ENCODE measurements at places on chromosomes 1 and 21. TPM values are rescaled to one million over a fixed set of nuclear protein-coding genes. Genes with fewer than 3 reads are reported as not detected.

Gene KCNA3
- total RNA-seq = 10.1 TPM

Gene BNIPL
- 2.5 TPM for total RNA-seq

Gene GJA8
- not detected for total RNA-seq

GRCh38 chr1:235069176-235069575 lies 59.5 kb downstream of the TOMM20 start:
- no peaks in the 10 kb centered on the region for H3K36me3 ChIP-seq
- H3K4me1 ChIP-seq = peaks cover 28% of the 10 kb centered on the region
- no peak for DNase-seq
- no peaks in the 10 kb centered on the region for H3K27me3 ChIP-seq
- H3K4me3 ChIP-seq = no peak overlapping the region
- peak overlapping the region; percentile 81 for H3K27ac ChIP-seq

DNA sequence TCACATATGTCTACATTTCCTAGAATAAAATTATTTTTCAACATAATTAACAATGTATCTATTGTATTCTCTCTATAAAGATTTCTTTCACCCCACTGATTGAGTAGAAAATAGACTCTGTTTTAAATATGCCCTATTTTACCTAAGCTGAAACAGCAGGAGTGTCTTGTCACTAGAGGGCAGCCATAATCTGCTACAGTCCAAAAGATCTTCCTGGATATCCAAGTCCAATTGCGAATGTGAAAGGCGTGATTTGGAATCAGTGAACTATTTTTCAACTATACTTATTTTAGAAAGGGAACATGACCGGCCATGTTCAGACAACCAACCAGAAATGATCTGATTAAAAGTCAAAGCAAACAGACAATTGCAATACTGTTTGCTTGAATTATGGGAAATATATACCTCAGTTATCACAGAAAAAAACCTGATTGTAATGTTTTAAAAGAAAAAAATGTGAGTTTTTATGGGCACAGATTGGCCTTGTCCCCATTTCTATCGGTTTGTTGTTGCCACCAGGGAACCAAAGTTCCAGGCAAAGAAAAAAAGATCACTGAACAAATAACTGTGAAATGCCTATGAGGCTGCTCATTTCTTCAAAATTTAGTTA lies 1211.0 kb upstream of the ADGRL4 start:
- H3K36me3 ChIP-seq = no peaks in the 10 kb centered on the region
- no peaks in the 10 kb centered on the region for H3K27me3 ChIP-seq
- H3K27ac ChIP-seq = no peak overlapping the region

Gene TSTD1
- total RNA-seq = 200 TPM

DNA sequence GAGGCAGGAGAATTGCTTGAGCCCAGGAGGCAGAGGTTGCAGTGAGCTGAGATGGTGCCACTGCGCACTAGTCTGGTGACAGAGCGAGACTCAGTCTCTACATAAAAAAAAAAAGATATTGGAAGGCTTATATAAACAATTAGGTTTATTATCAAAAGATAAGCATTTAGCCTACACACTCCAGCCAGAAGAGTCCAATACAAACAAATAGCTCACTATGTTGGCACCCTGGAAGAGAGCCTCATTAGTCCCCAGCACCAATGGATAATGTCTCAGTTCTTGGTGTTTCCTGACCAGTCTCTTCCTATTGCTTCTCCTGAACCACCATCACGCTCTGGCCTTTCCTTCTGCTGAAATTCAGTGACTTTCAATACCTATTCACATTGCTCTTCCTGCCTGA lies 48.6 kb upstream of the ATP1A1 start:
- H3K4me3 ChIP-seq = no peak overlapping the region
- H3K36me3 ChIP-seq = no peaks in the 10 kb centered on the region
- no peaks in the 10 kb centered on the region for H3K27me3 ChIP-seq
- no peak for DNase-seq
- peaks cover 29% of the 10 kb centered on the region for H3K4me1 ChIP-seq

- no peak overlapping the region for H3K27ac ChIP-seq
- no peaks in the 10 kb centered on the region for H3K36me3 ChIP-seq
- no peaks in the 10 kb centered on the region for H3K27me3 ChIP-seq
- H3K4me1 ChIP-seq = peaks cover 10% of the 10 kb centered on the region
- H3K4me3 ChIP-seq = no peak overlapping the region
These were observed 58.1 kb downstream of the NEK7 start for GRCh38 chr1:198214924-198215323.

DNA sequence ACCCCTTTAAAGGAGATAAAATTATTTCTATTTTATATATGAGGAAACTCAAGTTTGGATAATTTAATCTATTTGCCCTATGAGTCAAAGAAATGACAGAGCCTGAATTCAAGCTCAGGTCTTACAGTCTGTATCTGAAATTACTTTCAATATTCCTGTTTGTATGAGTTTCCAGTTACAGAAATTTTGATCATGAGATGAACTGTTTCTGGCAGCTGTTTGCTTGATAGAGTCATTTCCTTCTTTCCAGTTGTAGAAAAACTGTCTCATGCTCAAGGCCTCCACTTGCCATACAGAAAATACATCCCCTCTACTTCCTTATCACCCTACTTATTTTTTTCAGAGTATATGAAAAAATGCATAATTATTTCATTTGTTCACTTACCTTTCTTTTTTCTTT lies 87.6 kb downstream of the PTPRC start:
- no peaks in the 10 kb centered on the region for H3K27me3 ChIP-seq
- no peak for DNase-seq
- H3K27ac ChIP-seq = no peak overlapping the region
- H3K4me3 ChIP-seq = no peak overlapping the region
- H3K4me1 ChIP-seq = no peaks in the 10 kb centered on the region

Gene GJB3
- total RNA-seq = not detected

DNA sequence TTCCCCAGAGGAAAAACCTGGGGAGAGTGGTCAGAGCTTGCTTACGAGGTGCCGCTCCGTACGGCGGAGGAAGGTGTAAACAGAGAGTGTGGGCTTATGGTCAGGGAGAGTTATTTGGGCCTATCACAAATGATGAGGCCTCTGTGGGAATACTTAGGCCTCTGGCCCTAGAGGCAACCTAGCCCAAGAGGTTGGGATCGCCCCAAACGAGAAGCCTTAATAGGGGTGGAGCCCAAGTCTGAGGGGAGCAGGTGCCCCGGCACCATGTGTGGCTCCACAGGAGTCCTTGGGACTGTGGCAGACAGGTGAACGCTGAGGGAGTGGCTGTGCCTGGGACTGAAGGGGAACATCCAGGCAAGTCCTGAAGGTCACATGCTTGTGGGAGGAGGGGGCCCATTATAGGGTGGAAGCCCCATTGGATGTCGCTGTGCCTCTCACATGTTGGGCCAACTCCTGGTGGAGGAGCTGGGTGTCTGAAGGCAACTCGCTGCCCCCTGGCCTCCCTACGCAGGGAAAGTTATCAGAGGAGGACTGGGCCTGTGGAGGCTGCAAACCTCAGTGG lies 135.1 kb downstream of the ZSCAN20 start:
- no peak overlapping the region for H3K27ac ChIP-seq
- H3K4me3 ChIP-seq = no peak overlapping the region
- no peaks in the 10 kb centered on the region for H3K4me1 ChIP-seq
- no peaks in the 10 kb centered on the region for H3K36me3 ChIP-seq
- no peaks in the 10 kb centered on the region for H3K27me3 ChIP-seq

DNA sequence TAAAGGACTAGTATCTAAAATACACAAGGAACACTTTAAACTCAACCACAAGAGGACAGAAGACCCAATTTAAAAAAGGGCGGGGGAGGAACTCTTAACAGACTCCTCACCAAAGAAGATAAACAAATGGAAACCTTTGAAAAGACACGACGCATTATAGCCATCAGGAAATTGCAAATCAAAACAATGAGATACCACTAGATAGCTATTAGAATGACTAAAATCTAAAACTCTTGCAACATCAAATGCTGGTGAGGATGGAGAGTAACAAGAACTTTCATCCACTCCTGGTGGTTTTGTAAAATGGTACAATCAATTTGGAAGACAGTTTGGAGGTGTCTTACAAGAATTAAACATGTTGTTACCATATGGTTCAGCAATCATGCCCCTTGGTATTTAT lies 708.2 kb downstream of the BRINP3 start:
- no peak overlapping the region for H3K4me3 ChIP-seq
- H3K27me3 ChIP-seq = no peaks in the 10 kb centered on the region
- no peaks in the 10 kb centered on the region for H3K36me3 ChIP-seq
- H3K4me1 ChIP-seq = no peaks in the 10 kb centered on the region

- H3K27ac ChIP-seq = no peak overlapping the region
- H3K36me3 ChIP-seq = peaks cover 38% of the 10 kb centered on the region
- no peaks in the 10 kb centered on the region for H3K4me1 ChIP-seq
These were observed 36.1 kb downstream of the NIPAL3 start for GRCh38 chr1:24451746-24452145.

Gene EDN2
- total RNA-seq = 6.7 TPM

Gene DISP1
- total RNA-seq = 2.2 TPM

Gene CD101
- total RNA-seq = 2.3 TPM

GRCh38 chr1:198253668-198254067 lies 96.9 kb downstream of the NEK7 start:
- no peak overlapping the region for H3K27ac ChIP-seq
- no peaks in the 10 kb centered on the region for H3K27me3 ChIP-seq
- H3K4me1 ChIP-seq = no peaks in the 10 kb centered on the region
- H3K4me3 ChIP-seq = no peak overlapping the region

Data from transverse colon (tissue), 4 donors.